ENCODE measurements at places on chromosomes 16 and 17.

DNA sequence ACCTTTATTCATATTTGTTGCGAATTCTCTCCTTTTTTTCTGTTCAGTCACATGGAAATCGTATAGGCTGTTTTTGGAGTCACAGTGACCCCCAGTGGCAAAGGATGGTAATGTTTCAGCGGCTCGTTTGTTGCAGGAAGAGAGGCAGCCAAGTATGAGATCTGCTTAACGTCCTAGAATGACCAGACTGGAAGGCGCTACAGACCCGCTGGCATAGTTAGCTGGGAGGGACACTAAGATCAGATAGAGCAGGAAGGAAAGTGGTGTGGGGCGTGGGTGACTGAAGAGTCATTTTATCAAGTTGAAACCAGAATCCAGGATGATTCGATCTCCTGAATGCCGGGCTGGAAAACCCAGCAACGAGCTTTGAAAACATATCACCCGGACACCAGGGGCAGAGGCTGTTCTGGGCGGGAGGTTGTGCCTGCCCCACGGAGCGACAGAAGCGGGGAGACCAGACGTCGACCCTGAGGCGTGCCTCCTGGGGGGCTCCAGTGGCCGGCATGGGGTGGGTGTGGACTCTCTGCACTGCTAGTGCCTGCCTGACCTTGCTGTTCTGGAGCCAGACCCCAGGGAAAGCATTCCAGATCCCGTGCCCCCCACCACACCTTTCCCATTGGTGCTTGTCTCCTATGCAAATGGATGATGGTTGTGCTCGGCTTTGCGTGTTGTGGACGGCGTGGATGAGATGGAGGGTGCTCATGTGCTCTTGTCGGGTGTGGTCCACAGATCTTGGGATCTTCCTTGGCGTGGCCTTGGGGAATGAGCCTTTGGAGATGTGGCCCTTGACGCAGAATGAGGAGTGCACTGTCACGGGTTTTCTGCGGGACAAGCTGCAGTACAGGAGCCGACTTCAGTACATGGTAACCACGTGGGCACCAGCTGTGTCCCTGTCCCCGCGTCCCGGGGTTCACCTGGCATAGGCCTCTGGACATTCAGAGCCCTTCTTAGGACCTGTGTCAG, 7.7 kb downstream of the IL34 start:
- peak; percentile 33 for DNase-seq

GRCh38 chr16:53081032-53081424, 26.2 kb downstream of the CHD9 start:
- no peak for DNase-seq

DNA sequence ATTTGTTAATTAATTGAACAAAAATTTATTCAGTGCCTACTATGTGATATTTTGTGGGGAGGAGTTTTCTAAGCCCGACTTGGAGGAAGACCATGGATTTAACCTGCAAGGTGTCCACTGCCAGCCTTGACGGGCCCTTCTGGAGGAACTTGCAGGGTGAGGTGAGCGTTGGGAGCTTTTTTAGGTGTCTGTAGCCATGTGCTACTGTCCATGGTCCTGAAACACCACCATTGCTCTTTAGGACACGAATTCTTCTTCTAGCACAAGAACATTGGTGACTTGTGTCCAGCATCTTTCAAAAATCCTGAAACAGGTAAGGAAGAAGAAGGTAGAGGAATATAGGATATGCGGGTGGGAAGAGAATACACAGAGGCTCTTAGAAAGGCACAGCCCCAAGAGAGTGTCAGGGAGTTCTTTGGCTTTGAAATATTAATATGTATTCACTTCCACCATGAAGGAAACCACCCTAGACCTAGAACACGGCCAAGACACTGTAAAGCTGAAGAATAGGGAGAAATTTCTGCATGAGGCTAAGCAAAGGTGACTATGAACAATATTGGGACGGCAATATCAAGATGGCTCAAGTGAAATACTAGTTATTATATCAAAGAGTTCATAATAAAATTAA, 27.9 kb upstream of the OR4D1 start:
- no peak for DNase-seq

DNA sequence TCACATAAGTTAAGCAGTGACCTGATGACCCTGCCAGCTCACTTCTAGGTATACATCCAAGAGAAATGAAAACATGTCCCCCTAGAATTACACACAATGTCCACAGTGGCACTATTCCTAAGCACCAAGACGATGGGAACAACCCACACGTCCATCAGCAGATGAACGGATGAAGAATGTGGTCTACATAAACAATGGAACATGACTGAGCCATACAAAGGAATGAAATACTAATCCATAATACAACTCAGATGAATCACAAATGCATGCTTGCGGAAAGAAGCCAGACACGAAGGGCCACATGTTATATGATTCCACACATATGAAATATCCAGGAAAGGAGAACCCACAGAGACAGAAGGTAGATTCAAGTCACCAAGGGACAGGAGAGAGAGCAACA, 17.4 kb downstream of the USP22 start:
- no peak for DNase-seq

- DNase-seq, result no peak
Measured at GRCh38 chr17:46192439-46193150, 634 bp downstream of the KANSL1 start.

DNA sequence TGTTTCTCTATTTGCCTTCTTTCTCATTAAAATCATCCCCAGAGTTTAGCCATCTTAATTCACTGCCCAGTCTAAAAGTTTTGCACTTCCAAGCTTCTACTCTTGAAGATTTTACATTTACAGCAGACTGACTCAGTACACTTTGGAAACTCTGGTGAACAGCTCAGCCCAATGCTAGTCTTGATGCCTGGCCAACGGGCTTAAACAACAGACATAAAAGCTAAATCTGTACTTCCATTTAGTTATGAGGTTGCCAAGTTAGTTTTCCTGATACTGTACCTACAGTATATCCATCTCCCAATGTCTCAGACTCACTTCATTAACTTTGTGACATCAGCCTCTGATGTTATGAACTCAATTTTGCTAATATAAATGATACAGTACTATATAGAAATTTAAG, 891.8 kb upstream of the SOX9 start:
- no peak for DNase-seq

DNA sequence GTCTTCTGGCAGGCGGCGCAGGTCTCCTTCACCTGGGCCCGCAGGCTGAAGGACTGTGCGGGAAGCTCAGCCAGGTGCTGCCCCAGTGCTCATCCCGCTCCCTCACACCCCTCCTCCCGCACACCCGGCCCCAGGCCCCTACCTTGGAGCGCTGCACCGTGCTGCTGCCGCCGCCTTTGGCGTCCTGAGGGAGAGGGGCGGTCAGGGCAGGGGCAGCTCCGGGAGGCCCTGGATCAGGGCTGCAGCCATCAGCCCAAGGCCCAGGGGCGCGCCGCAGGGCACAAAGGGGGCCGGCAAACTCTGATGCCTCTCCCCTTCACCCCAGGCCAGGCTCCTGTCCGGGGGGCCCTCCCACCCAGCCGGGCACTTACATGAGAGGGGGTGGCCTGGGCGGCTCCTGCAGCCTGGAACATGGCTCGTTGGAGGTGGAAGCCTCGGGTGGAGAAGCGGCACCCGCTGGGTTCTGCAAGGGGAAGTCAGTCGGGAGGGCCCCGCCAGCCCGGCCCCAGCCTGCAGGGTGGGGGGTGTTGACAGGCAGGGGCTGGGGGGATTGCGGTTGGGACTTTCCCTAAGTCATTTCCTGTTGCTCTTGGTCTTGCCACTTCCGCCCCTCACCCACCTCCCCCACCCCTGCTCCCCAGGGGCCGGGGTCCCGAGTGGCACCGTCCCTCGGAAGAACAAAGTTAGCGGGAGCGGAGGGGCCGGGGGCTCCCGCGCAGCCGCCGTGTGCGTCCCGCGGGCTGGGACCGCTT, 863 bp downstream of the LIMD2 start:
- DNase-seq, result no peak

DNA sequence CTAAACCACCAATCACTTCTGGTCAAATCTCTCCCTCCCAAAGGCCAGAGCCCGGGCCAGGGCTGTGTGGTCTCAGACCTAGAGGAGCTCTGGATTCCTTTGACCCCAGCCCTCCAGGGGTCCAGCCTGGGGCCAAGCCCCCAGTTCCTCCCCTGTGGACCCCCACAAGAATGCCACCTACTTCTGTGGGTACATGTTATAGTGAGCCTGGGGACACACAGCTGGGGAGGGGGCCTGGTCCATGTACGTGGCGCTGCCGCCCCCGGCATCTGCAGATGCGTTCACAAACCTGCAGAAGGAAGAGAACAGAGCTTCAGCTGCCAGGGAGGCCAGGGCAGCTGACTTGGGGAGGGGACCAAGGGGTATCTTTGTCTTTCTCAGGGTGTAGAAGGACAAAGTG, 7.9 kb upstream of the GHDC start:
- no peak for DNase-seq

GRCh38 chr17:7413346-7413985, 5.8 kb downstream of the NLGN2 start:
- no peak for DNase-seq

DNA sequence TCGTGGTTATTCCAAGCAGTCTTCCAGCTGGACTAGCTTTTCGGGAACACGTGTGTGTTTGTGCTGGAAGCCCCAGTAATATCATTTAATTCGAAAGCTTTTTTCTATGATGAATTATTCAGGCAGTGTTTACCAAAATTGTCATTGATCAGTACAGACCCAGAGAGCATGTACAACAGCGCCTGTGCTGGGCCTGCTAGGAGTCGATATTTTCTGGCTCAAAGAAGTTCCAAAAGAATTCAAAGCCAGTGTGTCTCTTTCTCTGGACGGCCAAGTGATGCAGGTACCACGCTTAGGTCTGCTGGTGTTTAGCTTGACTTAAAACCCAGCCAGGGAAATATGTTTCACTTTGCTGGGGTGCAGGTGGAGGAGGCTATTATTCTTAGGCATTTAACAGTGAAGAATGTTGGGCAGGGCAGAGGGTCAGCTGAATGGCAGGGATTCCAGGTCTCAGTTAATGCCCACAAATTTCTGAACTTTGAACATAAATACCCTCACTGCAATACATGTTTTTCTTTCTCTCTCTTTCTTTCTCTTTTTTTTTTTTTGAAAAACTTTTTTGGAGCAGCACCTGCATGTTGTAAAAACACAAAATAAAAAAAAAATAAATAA, 401.3 kb downstream of the WWOX start:
- no peak for DNase-seq

- no peak for DNase-seq
Measured at GRCh38 chr16:56414366-56414765, 11.0 kb downstream of the AMFR start.

DNA sequence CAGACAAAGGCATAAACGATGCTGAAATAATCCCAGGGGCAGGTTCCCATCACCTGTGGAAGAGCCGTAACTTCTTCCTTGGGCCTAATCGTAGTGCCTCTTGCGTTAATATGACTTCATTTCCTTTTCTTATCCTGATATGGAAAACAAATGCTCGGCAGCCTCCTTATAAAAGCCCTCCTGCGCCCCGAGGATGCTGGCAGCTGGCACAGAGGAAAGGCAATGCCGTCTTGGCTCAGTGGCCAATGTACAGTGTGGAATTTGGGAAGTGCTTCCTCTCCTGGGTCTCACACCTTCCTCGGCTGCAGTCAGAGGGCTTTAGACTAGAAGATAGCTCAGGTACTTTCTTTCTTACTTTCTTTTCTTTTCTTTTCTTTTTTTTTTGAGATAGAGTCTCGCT, 3.4 kb downstream of the SCN4A start:
- DNase-seq, result no peak

DNA sequence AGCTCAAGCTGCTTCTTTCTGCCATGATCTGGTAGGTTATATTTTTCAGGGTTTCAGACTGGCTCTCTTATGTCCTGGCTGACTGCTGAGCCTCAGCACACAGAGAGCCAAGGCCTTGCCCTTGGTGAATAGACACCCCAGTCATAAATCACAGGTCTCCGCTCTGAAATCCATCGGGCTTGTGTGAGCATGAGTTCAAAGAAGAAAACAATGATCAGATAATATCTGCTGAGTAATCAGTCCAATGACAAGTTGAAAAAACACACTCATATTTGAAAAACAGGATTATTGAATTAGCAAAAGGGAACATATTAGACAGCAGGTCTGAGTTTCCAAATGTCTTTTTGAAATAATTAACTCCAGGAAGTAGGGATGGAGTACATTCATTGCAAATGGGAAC, 51.1 kb upstream of the NDRG4 start:
- no peak for DNase-seq

GRCh38 chr16:20327444-20328041, at the start of gene GP2:
GP2 (minus strand) TSS chr16:20327513; CDS start chr16:20326431, 1,082 bp downstream.
- no peak for DNase-seq

GRCh38 chr16:11133344-11133943, 122.6 kb downstream of the SOCS1 start:
- DNase-seq, result peak; percentile 83

- no peak for DNase-seq
Measured at GRCh38 chr16:77679901-77680300, 42.4 kb upstream of the NUDT7 start.

DNA sequence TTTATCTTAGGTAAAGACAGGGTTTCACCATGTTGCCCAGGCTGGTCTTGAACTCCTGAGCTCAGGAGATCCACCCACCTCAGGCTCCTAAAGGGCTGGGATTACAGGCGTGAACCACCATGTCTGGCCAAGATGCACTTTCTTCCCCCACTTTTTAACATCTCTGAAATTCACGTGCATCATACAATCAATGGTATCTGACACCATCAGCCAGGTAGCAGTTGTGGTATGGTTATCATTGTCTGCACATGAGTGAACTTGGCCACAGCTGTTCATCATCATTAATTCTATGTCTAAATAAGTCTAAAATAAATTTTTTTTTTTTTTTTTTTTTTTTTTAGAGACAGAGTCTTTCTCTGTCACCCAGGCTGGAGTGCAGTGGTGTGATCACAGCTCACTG, 34.2 kb upstream of the MYLK3 start:
- no peak for DNase-seq

DNA sequence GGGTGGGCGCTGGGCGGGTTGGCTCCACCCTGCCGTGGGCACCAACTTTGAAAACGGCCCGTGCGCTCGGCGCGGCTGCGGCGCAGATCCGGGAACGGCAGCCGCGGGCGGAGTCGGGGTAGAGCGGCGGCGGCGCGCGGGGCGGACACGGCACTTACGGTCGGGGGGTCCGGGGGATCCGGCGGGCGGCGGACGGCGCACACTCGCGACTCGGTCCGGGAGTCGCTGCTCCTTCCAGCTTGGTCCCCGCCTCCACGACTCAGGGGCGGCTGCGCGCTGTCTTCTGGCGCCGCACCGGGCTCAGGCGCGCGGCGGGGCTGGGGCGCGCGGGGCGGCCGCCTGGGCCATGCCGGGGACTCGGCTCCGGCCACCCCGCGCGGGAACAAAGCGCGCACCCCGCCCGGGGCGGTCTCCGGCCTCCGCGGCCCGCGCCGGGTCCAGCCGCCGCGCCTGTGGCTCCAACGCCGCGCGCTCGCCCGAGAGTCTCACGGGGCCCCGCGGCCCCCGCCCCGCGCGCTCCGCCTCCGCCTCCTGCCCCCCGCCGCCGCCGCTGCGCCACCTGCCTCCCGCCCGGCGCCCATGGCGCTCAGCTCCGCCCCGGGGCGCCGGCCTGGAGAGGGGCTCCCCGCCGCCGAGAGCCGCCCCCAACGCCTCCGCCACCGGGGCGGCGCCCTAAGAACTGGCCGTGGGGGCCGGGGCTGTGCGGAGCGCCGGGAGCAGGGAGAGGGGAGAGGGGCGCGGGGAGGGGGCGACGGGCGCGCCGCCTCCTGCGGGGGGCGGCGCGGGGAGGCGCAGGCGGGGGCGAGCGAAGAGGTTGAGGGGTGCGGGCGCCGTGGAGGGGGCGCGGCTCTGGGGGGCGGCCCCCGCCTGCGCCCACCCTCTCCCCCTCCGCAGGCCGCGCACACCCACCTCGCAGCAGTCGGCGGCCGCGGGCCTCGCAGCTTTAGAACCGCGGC, 35.9 kb downstream of the CBFA2T3 start:
- DNase-seq, result no peak

GRCh38 chr17:68656666-68657065, 55.5 kb upstream of the FAM20A start:
- DNase-seq, result no peak
